Pericardium fibroblast (primary cell): ENCODE measurements at places on chromosomes 4 and X. TPM values are rescaled to one million over a fixed set of nuclear protein-coding genes. Genes with fewer than 3 reads are reported as not detected.

Gene TMEM156
- total RNA-seq, result 0.35 TPM in 1 of 2 replicates, not detected in the other

Gene FANCB
- total RNA-seq, result 0.58 and 0.68 TPM in 2 replicates

Gene AFP
- total RNA-seq, result 0.26 and 0.58 TPM in 2 replicates

Gene BEX1
- total RNA-seq, result 3.2 TPM in 1 of 2 replicates, not detected in the other

Gene F8
- 3.3 and 4.9 TPM in 2 replicates for total RNA-seq

Gene ZDHHC15
- total RNA-seq, result 0.12 TPM in 1 of 2 replicates, not detected in the other

Gene BMX
- not detected in 2 replicates for total RNA-seq

Gene GAGE1
- not detected in 2 replicates for total RNA-seq
